ENCODE measurements at places on chromosomes 3 and 15. TPM values are rescaled to one million over a fixed set of nuclear protein-coding genes. Genes with fewer than 3 reads are reported as not detected.

- no peak for DNase-seq
Observed at GRCh38 chr3:116837483-116837882, 127.9 kb downstream of the TUSC7 start.

Gene PPM1L
- polyA plus RNA-seq, result 7.2 TPM

Gene ERICH6
- 0.62 TPM for polyA plus RNA-seq

DNA sequence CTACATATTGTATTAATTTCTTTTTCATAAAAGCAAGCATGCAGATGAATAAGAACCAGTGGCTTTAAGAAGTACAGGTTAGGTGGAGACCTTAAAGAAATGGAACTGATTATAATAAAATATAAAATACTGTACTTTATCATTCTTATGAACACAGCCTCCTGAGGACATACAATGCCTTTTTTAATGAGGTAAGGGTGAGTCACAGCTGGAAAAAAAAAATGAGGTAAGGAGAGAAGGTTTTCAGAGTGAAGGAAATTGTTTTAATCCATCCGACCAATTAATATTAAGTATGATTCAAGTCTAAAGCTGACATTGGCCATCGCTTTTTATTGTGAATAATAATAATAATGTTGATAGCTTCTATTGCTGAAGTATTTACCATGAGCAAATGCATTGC, 170.3 kb upstream of the SOX2 start:
- DNase-seq, result no peak

- no peak for DNase-seq
Observed at GRCh38 chr3:48926425-48927392, 8.1 kb downstream of the ARIH2 start.

DNA sequence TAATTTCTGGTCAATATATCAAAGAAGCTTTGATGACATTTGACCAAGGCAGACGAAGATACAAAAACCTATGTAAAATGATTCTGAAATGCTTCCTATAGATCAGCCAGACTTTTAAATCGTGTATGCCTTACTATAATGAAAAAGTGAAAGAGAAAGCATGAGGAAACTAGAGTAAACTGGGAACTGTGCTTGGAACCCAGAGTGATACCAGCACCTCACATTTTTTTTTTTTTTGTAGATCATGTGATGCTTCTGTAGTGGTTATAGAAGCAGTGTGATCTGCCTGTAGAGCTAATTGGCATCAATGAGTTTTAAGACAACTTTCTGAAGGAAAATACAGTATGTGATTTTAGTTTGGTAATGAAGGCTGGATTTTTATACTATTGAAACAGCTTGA, 150.7 kb downstream of the NLGN1 start:
- DNase-seq, result no peak

DNA sequence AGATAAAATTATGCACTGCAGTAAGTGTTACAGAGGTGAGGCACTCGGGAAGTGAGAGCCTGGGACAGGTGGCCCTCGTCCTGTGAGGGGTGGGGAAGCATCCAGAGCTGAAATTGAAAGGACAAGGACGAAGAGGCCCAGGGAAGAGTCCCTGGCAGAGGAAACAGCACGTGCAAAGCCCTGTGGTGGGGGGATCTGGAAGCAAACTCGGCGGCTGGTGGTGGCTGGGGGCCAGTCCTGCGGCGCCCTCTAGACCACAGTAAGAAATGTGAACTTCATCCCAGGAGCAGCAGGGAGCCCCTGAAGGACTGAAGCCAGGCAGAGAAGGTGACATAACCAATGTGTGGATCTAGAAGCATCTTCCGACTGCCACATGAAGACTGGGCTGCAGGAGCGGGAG, 42.8 kb downstream of the GRIP2 start:
- DNase-seq, result no peak

GRCh38 chr15:60316961-60317360, 80.8 kb downstream of the ANXA2 start:
- DNase-seq, result no peak
